Left kidney (tissue), 8 donors: ENCODE measurements at places on chromosomes 7 and 10. TPM values are rescaled to one million over a fixed set of nuclear protein-coding genes. Genes with fewer than 3 reads are reported as not detected.

The WDFY4 gene
- polyA plus RNA-seq: 2.1 TPM

GRCh38 chr10:129550658-129551057 lies 83.6 kb downstream of the MGMT start:
- no peak for DNase-seq

DNA sequence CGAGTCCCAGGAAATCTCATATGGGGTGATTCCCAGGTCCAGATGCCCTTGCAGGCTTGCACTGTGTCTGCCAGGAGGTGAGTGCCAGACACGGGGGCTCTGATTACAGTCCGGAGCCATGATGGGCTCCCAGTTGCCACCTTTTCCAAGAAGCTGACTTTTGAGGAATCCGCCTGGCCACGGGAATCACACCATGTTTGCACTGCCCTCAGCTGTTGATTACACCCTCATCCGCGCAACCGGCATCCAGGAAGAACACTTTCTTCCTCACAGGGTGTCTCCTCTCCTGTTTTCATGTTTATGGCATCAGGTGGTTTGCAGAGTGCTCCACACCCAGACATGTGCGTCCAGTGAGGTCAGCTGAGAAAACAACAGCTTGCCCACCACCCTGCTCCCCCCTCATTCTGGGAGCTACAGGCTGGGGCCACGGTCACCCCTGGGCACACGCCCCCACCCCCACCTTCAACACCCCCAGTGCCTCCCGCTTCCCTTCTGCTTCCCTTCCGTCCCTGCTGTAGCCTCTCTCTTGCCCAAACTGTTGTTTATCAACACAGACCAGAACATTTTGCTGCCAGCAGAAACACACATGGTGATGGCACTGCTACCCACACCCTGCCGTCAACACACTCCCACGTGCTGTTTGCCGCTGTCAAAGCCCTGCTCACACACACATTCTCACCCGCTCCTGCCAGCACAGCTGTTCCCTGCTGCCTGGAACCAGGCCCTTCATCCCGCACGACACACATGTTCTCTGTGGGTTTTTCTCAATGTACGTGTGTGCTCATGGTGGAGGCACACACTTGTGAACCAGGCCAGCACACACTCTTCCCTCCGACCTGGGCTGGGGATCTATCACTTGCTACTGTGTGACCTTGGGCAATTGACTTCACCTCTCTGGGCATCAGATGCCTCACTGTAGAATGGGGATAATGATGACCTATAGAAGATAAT lies 35.8 kb downstream of the DDIT4 start:
- DNase-seq: no peak

The ODAD2 gene
- polyA plus RNA-seq: 1.5 TPM

The INPP5F gene
- 72.9 TPM for polyA plus RNA-seq

DNA sequence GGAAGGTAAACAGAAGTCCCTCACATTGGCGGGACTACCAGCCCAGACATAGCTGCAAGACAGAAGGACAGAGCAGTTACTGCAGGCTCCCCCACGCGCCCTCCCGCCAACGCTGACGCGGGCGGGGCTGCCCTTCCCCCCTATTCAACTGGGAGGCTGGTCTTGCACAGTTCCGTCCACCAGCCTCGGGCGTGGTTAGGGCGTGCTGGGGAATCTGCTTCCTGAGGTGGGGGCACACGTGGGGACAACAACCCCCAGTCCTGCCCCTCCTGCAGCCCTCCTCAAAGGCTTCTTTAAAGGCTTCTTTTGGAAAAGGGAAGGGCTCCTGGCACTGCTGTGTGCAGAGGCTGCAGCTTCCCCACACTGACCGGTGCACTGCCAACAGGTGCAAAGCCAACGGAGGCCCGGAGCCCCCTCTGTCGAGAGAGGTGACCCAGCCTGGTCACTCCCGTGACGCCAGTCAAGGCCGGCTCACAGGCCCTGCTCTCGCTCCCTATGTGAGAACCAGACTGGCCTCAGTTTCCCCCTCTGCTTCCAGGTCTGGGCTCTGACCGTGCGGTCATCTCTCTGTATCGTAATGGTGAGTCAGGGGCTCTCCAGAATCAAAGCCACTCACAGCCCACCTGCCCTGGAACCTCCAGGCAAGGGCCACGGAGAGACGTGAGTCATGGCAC lies 126.0 kb downstream of the EBF3 start:
- DNase-seq: no peak

The WNT16 gene
- polyA plus RNA-seq: 0.07 TPM

DNA sequence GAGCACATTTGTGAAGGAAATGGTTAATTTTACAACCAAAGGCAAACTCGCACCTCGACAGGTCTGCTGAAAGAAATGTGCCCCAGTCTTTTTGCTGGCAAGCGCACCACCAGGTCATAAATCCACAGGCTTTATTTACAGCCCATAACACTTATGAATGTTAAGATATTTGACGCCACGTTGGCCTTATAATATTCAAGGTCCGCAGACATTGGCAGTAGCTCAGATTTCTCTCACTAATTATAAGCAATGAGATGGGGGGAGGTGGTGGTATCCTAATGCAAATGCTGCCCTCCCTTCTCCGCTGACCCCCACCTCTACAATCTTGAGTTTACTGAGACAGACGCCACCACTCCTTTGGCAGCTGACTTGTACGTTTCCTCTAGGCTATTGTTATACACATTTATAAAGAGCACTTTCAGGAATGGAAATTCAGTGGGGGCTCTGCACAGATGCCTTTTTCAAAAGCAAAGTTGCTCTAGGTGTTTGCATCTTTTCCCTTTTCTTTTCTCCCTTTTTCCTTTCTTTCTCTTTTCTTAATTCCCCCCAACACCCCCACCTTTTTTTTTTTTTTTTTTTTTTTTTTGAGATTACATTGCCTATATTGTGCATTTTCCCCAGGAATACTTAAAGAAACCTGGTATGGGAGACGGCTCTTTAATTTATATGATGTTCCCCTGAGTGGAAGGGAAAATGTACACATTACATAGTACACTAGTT lies 6.7 kb downstream of the TCF7L2 start:
- DNase-seq: no peak

The CNTNAP2 gene
- polyA plus RNA-seq: 26.4 TPM

DNA sequence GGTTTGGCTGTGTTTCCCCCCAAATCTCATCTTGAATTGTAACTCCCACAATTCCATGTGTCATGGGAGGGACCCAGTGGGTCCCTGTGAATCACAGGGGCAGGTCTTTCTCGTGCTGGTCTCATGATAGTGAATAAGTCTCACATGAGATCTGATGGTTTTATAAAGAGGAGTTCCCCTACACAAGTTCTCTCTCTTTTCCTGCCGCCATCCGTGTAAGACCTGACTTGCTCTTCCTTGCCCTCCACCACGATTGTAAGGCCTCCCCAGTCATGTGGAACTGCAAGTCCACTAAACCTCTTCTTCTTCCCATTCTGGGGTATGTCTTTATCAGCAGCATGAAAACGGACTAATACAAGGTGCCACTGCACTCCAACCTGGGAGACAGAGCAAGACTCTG lies 329.2 kb downstream of the TNS3 start:
- no peak for DNase-seq

The EIF5AL1 gene
- polyA plus RNA-seq: 1.4 TPM

The HOXA6 gene
- 26.5 TPM for polyA plus RNA-seq

The SEMA3E gene
- 1.3 TPM for polyA plus RNA-seq

DNA sequence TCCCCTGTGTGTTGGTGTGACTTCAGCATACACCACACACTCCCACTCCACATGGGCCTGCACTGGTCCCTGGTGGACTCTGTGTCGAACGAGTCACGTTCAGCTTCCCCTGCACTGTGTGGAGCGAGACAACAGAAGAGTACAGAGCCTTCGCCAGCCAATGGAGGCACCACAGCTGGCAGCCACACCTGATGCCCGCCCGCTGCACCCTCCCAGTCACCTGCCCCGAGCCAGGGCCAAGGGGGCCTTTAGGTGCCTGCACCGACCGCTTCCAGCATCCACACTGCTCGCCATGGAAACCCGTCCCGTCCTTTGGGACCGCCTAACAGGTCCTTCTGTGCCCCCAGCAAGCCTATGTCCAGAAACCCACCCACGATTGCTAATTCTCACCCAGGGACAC lies 9.2 kb downstream of the FOXL3 start:
- DNase-seq: no peak

The SPDYE11 gene
- polyA plus RNA-seq: 1.6 TPM

- no peak for DNase-seq
These were observed 94.1 kb downstream of the NRG3 start for GRCh38 chr10:81969136-81969535.

DNA sequence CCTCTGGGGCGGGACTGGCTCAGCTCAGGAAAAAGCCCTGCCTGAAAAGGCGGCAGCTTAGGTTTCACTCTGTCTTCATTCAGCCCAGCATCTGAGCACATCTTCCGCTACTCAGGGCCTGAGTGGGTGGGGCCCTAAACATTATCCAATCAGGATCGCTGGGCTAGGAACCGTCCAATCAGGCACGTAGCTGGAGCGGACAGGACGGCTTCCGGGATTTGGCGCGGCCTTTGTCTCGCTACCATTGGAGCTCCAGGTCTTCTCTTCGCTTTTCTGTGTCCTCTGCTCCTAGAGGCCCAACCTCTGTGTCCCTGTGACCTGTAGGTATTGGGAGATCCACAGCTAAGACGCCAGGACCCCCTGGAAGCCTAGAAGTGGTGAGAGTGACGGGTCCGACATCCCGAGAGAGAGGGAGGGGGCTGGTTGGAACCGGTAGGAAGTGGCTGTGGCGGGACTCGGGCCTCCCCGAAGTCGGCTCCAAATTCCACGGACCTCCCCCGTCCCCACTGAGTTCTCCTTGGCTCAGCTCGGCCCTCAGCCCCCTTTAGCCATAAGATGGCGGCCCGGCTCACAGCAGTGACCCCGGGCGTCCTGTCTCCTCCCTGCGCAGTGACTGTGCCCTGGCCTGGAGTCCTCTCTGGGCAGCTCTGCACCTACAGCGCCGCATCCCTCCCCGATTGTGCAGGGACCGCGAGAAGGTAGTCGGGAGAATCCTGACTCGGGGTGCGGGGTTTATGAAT lies 99.1 kb downstream of the ZNF680 start:
- peak; percentile 66 for DNase-seq

GRCh38 chr10:71769279-71769823 lies 4.0 kb downstream of the VSIR start:
- DNase-seq: no peak

DNA sequence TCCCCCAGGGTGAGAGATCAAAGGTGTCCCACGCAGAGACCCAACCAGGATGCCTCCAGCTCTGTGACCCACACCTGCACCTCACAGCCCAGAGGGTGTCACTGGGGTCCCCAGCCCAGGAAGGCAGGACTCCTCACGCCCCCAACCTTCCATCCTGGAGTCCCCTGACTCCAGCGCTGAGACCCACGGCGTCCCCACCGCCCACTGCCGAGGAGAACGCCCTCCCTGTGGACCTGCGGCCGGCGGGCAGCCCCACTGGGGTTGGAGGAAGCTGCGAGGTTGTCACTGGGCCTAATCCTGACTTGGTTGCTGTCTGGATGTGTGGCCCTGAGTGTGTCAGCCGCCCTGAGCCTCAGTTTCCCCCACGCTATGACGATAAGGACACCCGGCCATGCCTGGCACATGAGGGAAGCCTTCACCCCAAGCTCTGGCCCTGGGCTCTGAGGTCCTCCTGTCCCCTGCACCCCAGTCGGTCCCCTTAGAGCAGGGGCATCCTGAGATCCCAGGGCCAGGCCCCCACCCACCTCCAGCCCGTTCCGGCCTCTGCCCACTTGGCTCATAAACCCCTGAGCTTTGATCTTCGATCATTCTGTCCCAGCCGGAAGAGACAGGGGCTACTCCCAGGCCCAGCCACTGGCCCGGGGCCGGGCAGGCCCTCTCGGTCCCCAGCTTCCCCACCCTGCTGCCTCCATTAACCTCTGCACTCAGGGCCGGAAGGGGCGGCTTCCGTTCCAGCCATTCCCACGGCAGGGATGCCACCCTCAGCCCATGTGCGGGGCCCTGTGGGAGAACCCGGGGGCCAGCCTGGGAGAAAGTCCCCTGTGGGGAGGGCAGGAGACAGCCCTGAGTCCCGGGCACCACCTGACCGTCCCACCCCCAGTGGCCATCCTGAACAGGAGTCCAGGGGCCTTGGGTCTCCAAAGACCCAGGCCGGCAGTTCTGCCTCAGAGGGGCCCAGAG lies 113.2 kb downstream of the MICALL2 start:
- no peak for DNase-seq

GRCh38 chr10:93921338-93921737 lies 27.6 kb downstream of the SLC35G1 start:
- DNase-seq: no peak

The CYP2C19 gene
- 0.12 TPM for polyA plus RNA-seq

GRCh38 chr7:118559207-118559606 lies 334.7 kb downstream of the ANKRD7 start:
- no peak for DNase-seq

The TACR2 gene
- polyA plus RNA-seq: 0.38 TPM
